ENCODE measurements at places on chromosomes 2 and 18. TPM values are rescaled to one million over a fixed set of nuclear protein-coding genes. Genes with fewer than 3 reads are reported as not detected.

The CNTNAP5 gene
- 0.17 TPM for total RNA-seq

The GRB14 gene
- 11.6 TPM for total RNA-seq

The REG3A gene
- not detected for total RNA-seq

The ZNF385B gene
- total RNA-seq, result 2.9 TPM

The RTKN gene
- total RNA-seq, result 54.1 TPM

The FAM110C gene
- total RNA-seq, result 13.2 TPM

DNA sequence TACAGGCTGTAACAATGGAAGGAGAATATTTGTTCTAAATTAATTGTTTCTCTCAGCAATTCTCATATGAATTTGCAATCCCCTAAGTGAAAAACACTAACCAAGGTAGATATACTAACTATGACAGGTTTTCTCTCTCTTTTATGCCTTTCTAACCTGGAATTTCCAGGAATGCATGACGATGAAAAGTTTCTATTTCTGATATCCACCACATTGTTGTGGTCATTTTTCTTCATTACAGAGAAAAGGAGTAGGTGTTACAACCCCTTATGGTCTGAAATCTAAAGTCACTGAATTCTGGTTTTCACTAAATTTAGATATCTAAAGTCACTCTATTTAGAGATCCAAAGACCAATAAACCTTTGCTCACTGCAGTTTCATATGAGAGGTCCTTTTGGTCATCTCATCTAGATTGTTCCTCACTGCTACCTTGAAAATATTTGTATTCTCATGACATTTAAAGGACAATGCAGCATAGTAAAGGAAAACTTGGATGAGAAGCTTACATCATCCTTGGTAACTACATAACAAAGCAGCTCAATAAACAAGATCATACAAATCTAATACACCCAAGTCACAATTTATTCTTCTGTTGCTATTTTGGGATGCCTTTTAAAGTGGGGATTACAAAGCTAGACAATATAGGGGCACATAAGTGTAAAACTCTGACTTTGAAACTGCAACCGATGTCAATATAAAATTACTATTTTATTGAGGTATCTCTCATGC, 85.8 kb downstream of the TCF4 start:
- H3K27me3 ChIP-seq, result no peaks in the 10 kb centered on the region
- no peaks in the 10 kb centered on the region for H3K36me3 ChIP-seq
- no peak overlapping the region for H3K4me3 ChIP-seq
- no peak for DNase-seq

DNA sequence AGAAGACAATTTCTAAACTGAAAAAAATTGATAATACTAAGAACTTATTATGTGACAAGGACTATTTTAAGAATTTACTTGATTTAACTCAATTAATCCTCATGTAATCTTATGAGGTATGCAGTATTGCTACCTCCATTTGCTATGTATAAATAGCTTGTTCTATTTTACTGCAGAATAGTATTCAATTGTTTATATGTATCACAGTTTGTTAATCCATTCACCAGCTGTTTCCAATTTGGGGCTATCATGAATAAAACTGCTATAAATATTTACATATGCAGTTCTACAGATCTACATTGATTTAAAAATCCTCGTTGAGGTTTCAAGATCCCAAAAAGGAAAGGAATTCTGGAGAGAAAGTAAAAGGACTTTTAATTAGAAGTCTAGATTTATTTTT, 54.8 kb upstream of the DOCK10 start:
- H3K4me3 ChIP-seq, result no peak overlapping the region
- DNase-seq, result no peak
- H3K36me3 ChIP-seq, result no peaks in the 10 kb centered on the region
- no peaks in the 10 kb centered on the region for H3K27me3 ChIP-seq
- no peaks in the 10 kb centered on the region for H3K4me1 ChIP-seq
- H3K27ac ChIP-seq, result no peak overlapping the region

- no peaks in the 10 kb centered on the region for H3K36me3 ChIP-seq
- H3K27me3 ChIP-seq, result no peaks in the 10 kb centered on the region
- no peak overlapping the region for H3K27ac ChIP-seq
- H3K4me1 ChIP-seq, result no peaks in the 10 kb centered on the region
Measured at GRCh38 chr2:65331336-65332025, 100.9 kb downstream of the SPRED2 start.

- no peak for DNase-seq
- H3K4me3 ChIP-seq, result no peak overlapping the region
- peaks cover 2% of the 10 kb centered on the region for H3K4me1 ChIP-seq
- H3K36me3 ChIP-seq, result no peaks in the 10 kb centered on the region
Measured at GRCh38 chr2:69979902-69980807, 18.7 kb upstream of the ASPRV1 start.

GRCh38 chr2:43511199-43511598, 84.6 kb downstream of the THADA start:
- DNase-seq, result no peak
- no peaks in the 10 kb centered on the region for H3K36me3 ChIP-seq
- no peaks in the 10 kb centered on the region for H3K4me1 ChIP-seq
- no peak overlapping the region for H3K27ac ChIP-seq
- no peaks in the 10 kb centered on the region for H3K27me3 ChIP-seq
- H3K4me3 ChIP-seq, result no peak overlapping the region

- H3K36me3 ChIP-seq, result no peaks in the 10 kb centered on the region
- no peak overlapping the region for H3K27ac ChIP-seq
- no peaks in the 10 kb centered on the region for H3K4me1 ChIP-seq
- DNase-seq, result no peak
- H3K27me3 ChIP-seq, result no peaks in the 10 kb centered on the region
Measured at GRCh38 chr18:57050310-57050949, 96.5 kb upstream of the BOD1L2 start.

DNA sequence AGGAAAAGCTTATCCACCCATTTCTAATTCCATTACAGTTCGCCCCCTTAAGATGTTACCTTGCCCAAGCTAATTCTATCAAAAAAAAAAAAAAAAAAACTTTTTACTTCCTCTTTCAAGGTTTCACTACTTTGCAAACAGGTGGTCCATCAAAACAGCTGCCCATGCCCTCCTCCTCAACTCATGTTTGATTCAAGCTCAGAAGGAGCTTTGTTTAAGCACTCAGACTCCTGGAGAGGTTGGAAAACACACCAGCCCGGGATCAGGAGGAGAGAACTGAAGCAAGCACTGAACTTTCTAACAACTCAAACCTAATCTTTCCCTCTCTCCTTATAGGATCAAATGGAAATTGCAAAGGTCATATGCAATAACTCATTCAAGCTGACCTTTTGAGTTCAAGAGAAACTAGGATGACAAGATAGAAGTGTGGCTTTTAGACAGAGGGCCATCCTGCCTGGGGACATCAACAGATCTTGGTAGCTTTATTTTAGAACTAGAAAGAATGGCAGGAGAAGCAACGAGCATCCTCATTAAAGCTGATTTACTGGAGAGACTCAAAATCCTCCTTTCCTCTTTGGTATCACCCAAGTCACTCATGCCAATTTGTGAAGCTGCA, 28.3 kb upstream of the FZD7 start:
- no peak overlapping the region for H3K27ac ChIP-seq
- H3K4me3 ChIP-seq, result no peak overlapping the region
- peaks cover 4% of the 10 kb centered on the region for H3K4me1 ChIP-seq
- no peak for DNase-seq

DNA sequence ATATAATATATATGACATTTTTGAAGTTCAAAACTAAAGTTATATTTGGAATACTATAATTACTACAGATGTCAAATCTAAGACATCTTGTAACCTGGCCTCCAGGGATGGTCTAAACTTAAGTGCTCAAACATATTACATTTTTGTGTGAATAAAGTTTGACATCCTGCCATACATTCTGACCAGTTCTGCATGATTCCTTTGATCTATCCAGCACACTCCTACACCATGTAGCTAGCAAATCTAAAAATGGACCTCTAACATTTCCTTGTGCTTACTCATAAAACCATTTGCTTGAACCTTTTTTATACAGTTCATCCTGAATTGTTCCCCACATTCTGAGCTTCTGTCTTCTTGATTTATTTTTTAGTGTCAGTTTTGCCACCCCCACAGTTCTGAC, 294.3 kb upstream of the ZNF804A start:
- no peak overlapping the region for H3K27ac ChIP-seq
- no peak overlapping the region for H3K4me3 ChIP-seq
- no peaks in the 10 kb centered on the region for H3K27me3 ChIP-seq
- H3K4me1 ChIP-seq, result no peaks in the 10 kb centered on the region
- H3K36me3 ChIP-seq, result no peaks in the 10 kb centered on the region
- DNase-seq, result no peak

DNA sequence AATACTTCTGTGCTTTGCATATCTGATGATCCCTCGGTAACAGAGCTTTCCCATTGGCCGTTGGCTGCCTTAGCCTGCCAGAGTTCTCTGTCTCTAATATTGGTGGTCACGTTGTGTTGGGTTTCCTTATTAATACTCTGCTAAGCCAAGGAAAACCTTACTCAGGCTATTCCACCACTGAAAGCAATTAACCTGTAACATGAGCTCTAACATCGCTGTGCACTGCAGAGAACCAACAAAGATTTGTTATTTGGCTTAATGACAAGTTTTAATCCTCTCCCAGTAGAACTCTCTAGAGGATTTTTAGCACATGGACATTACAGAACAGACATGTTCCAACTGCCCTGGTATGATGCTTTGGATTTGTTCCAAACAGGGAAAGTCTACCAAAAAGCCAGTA, 825.9 kb upstream of the POU3F3 start:
- no peak for DNase-seq
- no peak overlapping the region for H3K27ac ChIP-seq
- H3K27me3 ChIP-seq, result no peaks in the 10 kb centered on the region
- H3K36me3 ChIP-seq, result no peaks in the 10 kb centered on the region

DNA sequence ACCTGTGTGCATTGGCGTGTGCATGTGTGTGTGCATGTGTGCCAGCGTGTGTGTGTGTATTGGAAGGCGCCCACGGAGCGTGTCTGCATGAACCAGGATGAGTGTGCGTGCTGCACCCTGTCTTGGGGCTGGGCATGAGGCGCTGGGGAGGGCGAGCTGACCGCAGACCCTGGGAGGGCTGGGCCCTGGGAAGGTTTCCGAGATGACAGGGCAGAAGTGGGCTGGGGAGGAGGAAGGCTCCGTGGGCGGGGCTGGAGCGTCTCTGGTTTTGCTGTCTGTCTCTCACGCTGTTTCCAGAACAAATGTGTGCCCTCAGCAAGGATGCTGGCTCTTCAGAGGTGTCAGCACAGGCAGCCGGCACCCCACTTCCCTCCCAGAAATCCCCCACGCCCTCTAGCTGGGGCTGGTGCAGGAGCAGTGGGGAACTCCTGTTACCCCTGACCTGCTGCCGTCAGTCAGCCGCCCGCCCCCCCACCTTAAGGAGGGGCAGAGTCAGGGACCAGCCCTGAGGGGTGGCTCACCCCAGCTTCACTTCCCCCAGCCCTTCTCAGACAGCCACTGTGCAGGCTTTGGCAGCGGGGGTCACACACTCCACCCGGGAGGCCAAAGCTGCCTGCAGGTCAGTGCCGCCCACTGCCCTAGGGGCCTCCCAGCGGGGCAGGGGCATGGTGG, at the start of gene GPR35:
Gene GPR35, plus strand, starts transcription at position 531 of the 672 bp plus-strand sequence. CDS start 4,473 bp downstream, outside the sequence.
- no peak within 1 kb of the TSS for H3K4me3 ChIP-seq
- H3K36me3 ChIP-seq, result no peaks in the 10 kb centered on the region
- no peak within 1 kb of the TSS for H3K27ac ChIP-seq
- H3K4me1 ChIP-seq, result no peaks in the 10 kb centered on the region

GRCh38 chr2:229022652-229023051, 248.4 kb downstream of the PID1 start:
- H3K4me1 ChIP-seq, result no peaks in the 10 kb centered on the region
- no peak for DNase-seq

DNA sequence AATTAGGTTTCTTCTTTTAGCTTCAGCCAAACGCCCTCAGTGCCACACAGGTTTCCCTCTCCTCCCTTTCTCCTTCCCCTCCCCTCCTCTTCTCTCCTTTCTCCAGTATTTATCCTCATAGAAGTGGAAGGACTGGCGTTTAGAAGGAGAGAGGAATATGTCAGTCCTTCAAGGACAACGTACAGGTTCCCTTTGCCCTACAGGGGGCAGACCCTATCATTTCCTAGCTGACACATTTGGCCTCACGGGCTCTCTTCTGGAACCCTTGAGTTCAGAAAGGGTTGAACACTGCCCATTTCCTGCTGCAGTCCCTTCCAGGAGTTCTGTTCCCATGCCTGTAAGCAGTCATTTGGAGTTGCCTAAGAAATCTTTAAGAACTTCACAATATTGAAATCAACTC, 46.1 kb downstream of the CDCA7 start:
- H3K27ac ChIP-seq, result no peak overlapping the region
- peaks cover 8% of the 10 kb centered on the region for H3K4me1 ChIP-seq
- no peak overlapping the region for H3K4me3 ChIP-seq
- no peaks in the 10 kb centered on the region for H3K27me3 ChIP-seq
- DNase-seq, result no peak

DNA sequence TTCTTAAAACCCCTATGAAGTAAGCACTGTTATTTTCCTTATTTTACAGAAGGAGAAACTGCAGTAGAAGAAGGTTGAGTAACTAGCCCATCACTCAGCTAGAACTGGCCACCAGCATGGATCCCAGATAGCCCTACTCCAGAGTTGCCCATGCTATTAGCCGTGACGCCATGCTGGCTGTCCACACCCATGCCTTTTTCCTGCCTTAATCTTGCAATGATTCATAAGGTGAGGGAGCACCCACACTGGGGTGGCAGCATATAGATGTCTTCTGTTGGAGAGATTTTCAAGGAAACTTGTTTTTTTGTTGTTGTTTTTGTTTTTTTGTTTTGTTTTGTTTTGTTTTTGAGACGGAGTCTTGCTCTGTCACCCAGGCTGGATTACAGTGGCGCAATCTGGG, 204.1 kb upstream of the HAAO start:
- no peak overlapping the region for H3K27ac ChIP-seq
- H3K36me3 ChIP-seq, result no peaks in the 10 kb centered on the region
- DNase-seq, result no peak
- no peaks in the 10 kb centered on the region for H3K4me1 ChIP-seq
- H3K4me3 ChIP-seq, result no peak overlapping the region

GRCh38 chr2:9767656-9768281, 75.5 kb upstream of the TAF1B start:
- H3K4me3 ChIP-seq, result no peak overlapping the region
- no peak overlapping the region for H3K27ac ChIP-seq
- DNase-seq, result no peak
- no peaks in the 10 kb centered on the region for H3K36me3 ChIP-seq
- peaks cover 23% of the 10 kb centered on the region for H3K4me1 ChIP-seq

- no peak overlapping the region for H3K27ac ChIP-seq
- no peak overlapping the region for H3K4me3 ChIP-seq
- peaks cover 7% of the 10 kb centered on the region for H3K4me1 ChIP-seq
- DNase-seq, result no peak
- H3K27me3 ChIP-seq, result peaks cover 4% of the 10 kb centered on the region
Measured at GRCh38 chr2:218063486-218063885, 5.6 kb upstream of the RUFY4 start.
